ENCODE measurements at places on chromosomes 2 and 18. TPM values are rescaled to one million over a fixed set of nuclear protein-coding genes. Genes with fewer than 3 reads are reported as not detected.

GCG gene
- total RNA-seq: not detected

SERPINB12 gene
- not detected for total RNA-seq

DARS1 gene
- total RNA-seq: 96.8 TPM

LINC00305 gene
- not detected for total RNA-seq

ATP6V1B1 gene
- total RNA-seq: 2.1 TPM

IKZF2 gene
- 8.2 TPM for total RNA-seq

PROKR1 gene
- total RNA-seq: not detected

HSPE1 gene
- total RNA-seq: 87.0 TPM

CFC1 gene
- not detected for total RNA-seq

CFAP210 gene
- total RNA-seq: not detected

AQP12B gene
- total RNA-seq: not detected

OXER1 gene
- total RNA-seq: 0.26 TPM

RAB3GAP1 gene
- total RNA-seq: 73.2 TPM

LOXHD1 gene
- not detected for total RNA-seq

GPBAR1 gene
- under 0.01 TPM for total RNA-seq

LYPD1 gene
- 0.17 TPM for total RNA-seq

SKA1 gene
- 1.0 TPM for total RNA-seq

RPRM gene
- not detected for total RNA-seq

CYP26B1 gene
- 0.51 TPM for total RNA-seq

VIL1 gene
- total RNA-seq: not detected

MROH2A gene
- not detected for total RNA-seq

DNAJC5G gene
- total RNA-seq: not detected

PCBP1 gene
- 30.6 TPM for total RNA-seq

MOCOS gene
- total RNA-seq: 9.0 TPM

LBH gene
- total RNA-seq: 351 TPM

AMER3 gene
- not detected for total RNA-seq

GDF7 gene
- 0.33 TPM for total RNA-seq

FAM237A gene
- not detected for total RNA-seq

SCLY gene
- 13.6 TPM for total RNA-seq

ANKRD30B gene
- total RNA-seq: under 0.01 TPM

CYP1B1 gene
- 94.1 TPM for total RNA-seq

SLC40A1 gene
- total RNA-seq: 97.4 TPM

ITGB6 gene
- not detected for total RNA-seq

CKAP2L gene
- 0.26 TPM for total RNA-seq

RGPD3 gene
- 0.17 TPM for total RNA-seq

COL6A3 gene
- total RNA-seq: 1,525 TPM

NT5DC4 gene
- not detected for total RNA-seq

ANAPC1 gene
- total RNA-seq: 42.1 TPM

MYCN gene
- total RNA-seq: not detected

BCL2L11 gene
- total RNA-seq: 10.2 TPM

RGPD8 gene
- 9.5 TPM for total RNA-seq

ABCG5 gene
- not detected for total RNA-seq

KCNK3 gene
- total RNA-seq: 0.26 TPM

GREB1 gene
- total RNA-seq: 0.51 TPM

SLC16A14 gene
- 5.6 TPM for total RNA-seq

C1GALT1C1L gene
- total RNA-seq: 0.51 TPM

ST6GAL2 gene
- not detected for total RNA-seq

VWC2L gene
- total RNA-seq: not detected

TFPI gene
- total RNA-seq: 111 TPM

SNED1 gene
- total RNA-seq: 39.5 TPM

RAD51AP2 gene
- under 0.01 TPM for total RNA-seq

MC5R gene
- not detected for total RNA-seq
